ENCODE measurements at places on chromosomes 11 and 22.

- no peak for DNase-seq
Measured at GRCh38 chr22:44333847-44334635, 21.3 kb upstream of the SHISAL1 start.

DNA sequence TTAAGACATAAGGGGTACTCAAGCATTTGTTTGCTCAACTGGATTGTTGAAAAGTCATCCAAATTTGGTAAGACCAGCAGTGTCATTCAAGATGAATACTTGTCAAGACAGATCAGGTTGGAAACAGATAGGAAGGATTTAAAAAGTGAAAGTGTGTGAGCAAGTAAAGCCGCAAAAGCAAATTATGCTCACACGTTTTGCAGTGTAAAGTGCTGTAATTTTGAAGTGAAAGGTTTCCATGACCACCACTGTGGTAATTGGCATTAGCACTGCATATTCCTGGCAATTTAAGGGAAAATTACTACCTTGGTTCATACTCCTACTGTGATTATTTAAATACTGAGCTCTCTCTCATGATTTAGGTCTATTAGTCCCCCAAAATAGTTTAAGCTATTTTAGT is 704.1 kb upstream of the CCDC179 start:
- DNase-seq: no peak

DNA sequence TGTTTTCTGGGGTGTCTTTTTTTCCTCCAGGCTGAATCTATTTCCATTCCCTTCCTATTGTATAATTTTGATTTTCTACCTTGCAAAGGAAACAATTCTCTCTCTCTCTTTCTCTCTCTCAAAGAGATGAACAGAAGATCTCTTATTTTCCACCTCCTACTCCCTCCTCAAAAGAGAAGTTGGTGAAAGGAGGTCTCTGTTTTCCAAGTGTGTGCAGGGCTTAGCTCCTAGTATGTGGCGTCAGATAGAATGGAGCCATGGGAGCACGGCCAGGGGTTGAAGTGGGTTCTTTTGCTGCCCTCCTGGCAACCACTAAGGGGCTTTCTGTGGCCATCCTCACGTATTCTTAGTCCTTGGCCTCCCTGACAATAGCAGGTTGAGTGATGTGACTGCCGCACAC is 480 bp downstream of the TRIM34 start:
- no peak for DNase-seq

DNA sequence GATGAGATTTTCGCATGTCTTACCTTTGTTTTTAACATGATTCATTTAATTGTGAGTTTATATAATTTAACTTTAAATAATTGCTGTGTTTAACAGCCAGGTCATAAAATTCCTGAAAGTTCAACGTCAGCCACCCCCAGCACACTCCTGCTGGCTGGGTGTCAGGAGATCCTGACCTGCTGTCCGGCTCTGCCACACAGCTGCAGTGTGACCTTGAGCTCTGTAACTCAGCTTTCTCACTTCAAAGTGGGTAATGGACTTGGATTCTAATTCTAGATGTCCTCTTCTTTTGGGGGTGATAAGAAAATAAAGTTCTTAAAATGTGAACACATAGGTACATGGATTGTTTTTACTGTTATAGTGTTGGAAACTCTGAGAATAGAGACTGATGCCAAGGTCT is 10.9 kb downstream of the VPS26B start:
- no peak for DNase-seq

DNA sequence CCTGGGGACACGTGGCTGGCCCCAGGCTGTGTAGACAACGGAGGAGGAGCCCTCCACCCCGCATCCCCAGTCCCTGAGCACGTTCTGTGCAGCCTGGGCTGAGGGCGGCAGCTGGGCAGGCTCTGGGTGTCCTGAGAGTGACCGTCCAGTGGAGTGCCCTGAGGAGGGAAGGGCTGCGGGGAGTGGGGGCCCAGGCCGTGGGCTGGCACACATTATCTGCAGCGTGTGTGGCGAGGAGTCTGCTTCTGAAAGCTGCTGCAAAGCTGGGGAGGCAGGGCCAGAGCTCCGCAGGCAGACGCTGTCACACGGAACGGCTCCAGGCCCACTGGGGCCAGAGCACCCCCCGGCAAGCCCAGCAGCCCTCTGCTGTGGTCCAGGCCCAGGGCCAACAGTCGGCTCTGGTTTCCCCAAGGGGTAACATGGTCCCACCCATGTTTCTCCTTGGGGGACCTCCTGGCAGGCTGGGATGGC is 835 bp upstream of the ANO9 start:
- DNase-seq: no peak

DNA sequence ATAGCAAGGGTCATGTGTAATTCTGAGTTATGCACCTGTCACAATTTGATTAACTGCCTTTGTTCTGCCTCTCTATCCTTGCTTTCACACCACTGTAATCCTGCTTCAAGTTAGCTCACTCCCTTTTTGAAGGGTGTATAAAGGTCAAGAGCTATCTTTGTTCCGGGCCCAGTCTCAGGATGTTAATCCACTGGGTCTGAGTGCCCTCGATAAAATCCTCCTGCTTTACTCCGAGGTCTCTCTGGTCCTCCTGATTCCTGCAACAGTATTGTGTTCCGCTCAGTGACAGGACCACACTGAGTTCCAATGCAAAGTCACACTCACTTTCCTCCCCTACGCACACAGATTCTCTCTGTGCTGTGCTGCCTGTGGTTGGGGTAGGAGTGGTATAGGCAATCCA is 186.5 kb downstream of the DYNC2H1 start:
- no peak for DNase-seq

GRCh38 chr11:73164803-73165540 is 22.9 kb upstream of the FCHSD2 start:
- DNase-seq: no peak

DNA sequence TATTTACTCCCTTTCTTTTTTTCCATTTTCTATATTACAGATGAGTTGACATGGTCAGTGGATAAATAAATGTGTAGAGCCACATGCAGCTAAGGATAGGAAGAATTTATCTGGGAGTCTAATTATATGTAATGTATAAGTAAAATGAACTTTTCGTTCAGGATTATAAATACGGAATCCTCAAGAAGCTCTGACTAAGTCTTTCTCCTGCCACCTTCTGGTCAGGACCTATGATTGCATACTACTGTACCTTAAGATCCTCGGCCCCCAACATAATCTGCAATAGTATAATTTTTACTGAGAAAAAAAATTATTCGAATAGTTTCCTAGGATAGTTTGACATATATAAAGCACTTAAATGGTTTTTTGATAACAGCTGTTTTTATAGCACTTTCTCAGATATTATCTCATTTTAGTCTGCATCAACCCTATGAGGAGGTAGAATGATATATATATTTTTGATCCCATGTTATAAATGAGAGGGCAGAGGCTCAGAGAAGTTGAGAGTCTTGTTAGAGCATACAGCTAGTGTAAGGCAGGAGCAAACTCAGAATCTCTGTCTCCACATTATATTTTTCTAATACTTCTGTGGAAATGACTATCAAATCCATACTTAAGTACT is 36.1 kb downstream of the CCDC90B start:
- no peak for DNase-seq

DNA sequence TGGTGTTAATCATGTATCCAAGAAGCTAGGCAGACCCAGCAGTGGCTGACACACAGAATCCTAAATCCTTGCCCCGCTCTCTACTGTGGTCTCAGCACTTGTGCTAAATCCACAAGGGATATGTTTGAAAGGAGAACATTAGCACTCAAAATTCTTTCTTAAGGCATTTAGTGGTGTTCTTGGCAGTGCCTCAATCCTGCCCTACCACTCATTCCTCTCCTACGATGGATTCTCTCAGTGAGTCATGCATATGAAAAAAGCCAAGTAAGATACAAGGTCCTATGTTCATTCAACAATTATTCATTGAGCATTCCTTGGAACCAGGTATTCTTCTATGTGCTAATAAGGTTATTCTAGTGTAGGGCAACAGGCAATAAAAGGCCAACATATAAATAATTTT is 31.2 kb downstream of the RRP8 start:
- DNase-seq: no peak

GRCh38 chr11:120184946-120185705 is 25.7 kb upstream of the OAF start:
- no peak for DNase-seq

Measured in natural killer cell treated with Interleukin-12 subunit alpha and Interleukin-12 subunit beta and Interleukin-15 and Interleukin-18, amount 100 ng/mL, for 72 hours (primary cell).